ENCODE measurements at places on chromosomes 5 and 9.

DNA sequence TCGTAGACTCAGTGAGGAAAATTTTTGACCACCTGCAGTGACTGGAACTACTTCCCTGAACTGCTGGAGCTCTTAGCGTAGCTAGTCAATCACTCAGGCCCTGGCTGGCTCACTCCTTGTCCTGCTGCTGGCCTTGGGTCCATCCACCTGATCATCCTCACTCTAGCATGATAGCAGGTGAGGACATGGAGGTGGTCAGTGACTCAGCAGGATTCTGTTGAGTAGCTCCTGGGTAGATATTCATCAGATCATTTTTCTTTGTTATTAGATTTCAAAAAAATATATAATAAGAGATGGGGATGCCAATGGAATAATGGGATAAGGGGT, 25.0 kb upstream of the SEMA4D start:
- no peak for DNase-seq

DNA sequence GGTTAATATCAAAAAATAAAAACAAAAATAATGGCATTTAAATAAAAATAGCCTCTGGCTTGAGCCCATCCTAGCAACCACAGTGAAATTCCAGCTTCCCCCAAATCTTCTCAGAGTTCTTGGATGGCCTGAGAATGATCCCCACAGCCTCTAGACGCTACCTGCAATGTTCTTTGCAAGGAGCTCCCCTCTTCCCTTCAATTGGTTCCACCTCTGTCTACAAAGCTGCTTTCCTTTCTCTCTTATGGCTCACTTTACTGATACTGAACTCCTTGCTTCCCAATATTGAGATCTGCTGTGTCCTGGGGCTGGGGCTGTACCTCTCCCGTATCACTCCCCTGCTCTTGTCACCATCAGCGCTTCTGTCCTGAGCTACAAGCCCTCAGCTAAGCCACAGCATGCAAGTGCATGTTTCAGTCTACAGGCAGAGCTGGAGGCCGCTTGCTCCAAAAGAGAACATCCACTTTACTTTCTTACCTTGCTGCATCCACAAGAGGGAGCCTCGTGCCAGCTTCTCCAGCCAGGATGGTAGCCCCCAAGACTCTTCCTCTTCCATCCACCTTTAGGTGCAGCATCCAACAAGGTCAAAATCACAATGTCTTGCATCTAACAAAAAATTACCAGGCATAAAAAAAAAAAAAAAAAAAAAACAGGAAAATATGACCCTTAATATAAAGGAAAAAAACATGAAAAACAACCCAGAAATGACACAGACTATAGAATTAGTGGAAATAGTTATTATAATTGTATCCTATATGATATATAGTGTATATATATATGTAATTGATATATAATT, 57.4 kb upstream of the PRSS3 start:
- no peak for DNase-seq

GRCh38 chr5:84253946-84254345, 130.7 kb downstream of the EDIL3 start:
- DNase-seq, result no peak

GRCh38 chr5:174247301-174247700, 201.8 kb downstream of the NSG2 start:
- no peak for DNase-seq

GRCh38 chr9:68668127-68668526, 36.9 kb upstream of the PIP5K1B start:
- no peak for DNase-seq

DNA sequence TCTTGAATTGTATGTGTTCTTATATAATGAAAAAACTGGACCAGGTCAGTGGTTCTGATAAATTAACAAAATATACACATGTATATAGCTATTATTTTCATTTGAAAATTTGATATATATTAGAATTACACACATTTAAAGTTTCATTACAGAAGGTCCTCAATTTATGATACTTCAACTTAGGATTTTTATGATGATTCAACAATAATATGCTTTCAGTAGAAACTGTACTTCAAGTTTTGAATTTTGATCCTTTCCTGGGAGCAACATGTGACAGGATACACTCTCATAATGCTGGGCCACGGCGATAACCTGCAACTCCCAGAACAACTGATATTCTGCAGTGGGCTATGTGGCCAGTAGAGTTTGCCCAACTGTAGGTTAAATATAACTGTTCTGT, 344.7 kb downstream of the TAF11L14 start:
- DNase-seq, result no peak

GRCh38 chr5:172630082-172630481, 11.0 kb upstream of the NEURL1B start:
- DNase-seq, result no peak

DNA sequence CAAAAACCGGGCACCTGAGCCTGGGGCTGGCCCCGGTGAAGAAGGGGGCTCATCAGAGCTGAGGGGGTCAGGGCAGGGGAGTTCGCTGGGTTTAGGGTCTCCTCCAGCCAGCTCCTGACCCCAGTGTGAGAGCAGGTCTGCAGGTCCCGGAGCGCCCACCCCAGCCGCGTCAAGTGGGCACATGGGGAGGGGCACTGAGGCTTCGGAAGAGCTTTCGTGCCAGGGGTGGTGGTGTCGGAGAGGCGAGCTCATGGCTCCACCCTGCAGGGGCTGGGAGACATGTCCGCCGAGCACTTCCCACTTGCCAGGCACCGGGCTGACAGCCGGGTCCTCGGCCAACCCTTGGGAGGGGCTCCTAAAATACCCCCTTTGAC, 13.2 kb downstream of the VAV2 start:
- no peak for DNase-seq

- DNase-seq, result no peak
Observed at GRCh38 chr5:58074717-58075116, 385.2 kb downstream of the PLK2 start.

- DNase-seq, result no peak
Observed at GRCh38 chr5:170442921-170443320, 53.8 kb upstream of the KCNMB1 start.

DNA sequence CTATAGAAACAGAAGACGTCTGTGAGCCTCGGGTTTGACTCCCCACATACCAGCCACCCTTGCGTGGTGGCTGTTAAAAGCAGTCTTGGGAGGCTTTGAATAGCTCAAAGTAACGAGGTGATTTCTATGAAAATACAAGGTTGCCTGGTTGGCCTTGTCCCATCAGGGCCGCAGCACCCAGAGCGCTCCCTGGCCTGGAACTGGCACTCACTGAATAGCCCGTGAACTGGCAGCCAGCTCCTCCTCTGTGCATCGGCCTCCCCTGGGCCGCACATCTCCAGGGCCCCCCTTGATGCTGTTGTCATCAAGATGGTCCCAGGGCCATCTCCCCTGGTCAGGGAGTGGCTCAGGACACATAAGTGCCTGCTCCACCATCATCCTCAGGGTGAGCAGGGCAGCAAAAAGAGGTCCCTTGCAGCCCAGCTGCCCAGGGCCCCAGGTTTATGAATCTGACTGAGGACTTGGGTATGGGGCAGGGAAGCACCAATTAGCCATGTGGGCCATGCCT, 144.6 kb upstream of the PPP1R26 start:
- no peak for DNase-seq
